ENCODE measurements at places on chromosomes 2 and 18.

GRCh38 chr2:36507408-36507812 is 90.6 kb downstream of the FEZ2 start:
- DNase-seq = peak; percentile 38

DNA sequence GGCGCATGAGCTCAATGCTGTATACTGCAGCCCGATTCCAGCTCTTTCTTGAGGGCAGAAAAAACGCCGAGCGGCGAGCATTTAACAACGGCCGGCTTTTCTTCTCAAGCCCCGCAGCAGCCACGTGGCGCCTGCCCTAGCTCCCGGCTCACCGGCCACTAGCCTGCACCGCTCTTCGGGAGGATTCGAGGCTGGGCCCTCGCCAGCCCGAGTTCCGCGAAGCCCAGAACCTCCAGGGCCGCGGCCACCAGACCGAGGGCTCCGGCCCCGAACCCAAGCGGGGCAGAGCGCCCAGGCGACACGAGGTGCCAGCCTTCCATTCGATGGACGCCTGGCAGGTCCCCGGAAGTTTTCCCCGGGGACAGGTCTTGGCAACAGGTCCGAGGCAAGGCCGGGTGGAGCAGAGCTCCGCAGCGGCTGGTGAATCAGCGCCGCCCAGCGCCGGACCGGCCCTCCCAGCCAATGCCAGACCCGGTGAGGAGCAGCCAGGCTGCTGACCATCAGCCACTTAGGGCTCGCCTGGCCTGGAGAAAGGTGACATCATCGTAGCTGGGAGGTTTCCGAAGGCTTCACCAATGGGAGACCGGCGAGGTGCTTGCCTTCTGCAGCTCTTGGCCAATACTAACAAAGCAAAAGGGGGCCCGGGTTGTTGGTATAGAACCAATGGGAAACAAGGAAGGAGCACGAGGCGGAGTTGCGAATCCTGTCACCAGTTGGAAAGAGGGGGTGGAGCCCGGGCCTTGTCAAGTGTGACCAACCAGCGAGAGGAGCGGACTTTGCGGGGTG is 552 bp upstream of the MXD1 start:
- DNase-seq = peak; percentile 99

GRCh38 chr18:80168982-80169381 is 59.9 kb downstream of the ADNP2 start:
- DNase-seq = no peak

DNA sequence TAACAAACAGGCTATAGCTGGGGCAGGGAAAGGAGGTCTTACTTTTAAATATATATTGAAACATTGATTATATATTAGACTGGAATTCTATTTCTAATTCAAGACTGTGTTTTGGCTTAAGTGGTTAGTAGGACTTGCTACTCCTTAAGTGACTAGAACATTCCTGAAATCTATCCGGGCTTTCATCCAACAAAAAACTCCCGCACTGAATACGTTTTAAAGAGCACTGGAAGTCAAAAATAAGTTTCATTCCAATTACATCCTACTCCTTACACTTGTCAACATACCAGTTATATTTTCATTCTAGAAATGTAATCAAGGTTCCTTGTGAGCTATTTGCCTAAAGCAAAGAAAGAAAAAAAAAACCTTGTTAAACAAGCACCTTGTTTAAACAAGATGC is 204.6 kb downstream of the SP3 start:
- peak; percentile 31 for DNase-seq

GRCh38 chr2:182015334-182016109 is 29.9 kb downstream of the PPP1R1C start:
- no peak for DNase-seq

GRCh38 chr18:32289483-32290075 is 99.7 kb downstream of the MEP1B start:
- peak; percentile 31 for DNase-seq

DNA sequence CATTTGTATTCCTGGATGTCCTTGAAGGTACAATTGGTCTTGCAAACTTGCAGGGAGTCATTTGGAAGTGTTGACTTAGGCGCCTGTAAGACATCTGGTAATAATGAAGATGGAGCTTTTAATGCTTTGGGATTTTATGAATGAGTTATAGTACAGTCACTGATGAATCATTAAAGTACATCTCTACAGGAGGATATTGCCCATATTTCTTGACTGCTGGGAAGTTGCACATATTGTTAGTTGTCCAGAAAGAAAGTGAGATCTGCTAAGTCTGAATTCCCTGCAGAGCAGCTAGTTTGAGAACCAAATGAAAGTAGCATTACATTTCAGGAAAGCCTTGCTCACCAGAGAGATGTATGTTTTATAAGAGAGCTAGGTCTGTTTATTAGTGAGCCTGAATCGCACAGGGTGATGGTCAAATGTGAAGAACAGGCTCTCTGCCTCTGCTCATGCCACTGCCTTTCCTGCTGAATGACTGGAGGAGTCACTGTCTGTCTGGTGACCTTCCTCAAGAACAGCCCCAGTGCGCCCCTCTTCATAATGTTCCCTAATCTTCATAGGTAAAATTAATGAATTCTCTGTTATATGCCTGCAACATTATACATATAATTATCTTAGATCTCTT is 138.9 kb upstream of the KLHL14 start:
- DNase-seq = no peak

DNA sequence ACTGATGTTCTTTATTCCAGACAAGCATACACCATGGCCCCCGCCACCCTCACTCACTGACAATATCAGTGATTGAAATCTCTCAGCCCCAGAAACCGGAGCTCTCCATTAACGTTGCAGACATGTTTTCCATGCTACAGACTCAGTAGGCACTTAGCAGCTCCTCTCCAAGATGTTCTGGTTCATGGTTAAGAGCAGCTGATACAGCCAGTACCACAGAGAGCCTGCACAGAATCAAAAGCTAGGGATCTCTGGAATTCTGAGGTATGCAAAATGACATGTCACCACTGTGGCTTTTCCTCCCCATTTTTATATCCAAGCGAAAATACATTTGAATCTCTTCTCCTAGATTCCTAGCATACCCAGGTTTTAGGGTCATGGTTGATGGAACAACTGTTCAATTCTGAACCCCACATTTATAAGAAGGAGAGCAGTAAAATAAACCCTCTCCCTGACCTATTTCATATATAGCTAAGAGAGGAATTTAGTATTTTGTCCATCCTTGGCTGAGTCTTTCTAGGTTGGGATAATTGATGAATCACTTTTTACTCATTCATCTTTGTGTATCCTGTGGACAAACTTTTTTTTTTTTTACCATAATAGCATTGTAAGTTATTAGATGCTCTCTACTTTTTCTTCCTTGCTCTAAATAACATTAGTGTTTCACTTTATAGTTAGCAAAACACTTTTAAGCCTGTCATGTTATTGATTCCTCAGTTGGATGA is 488.4 kb upstream of the PIK3C3 start:
- no peak for DNase-seq

GRCh38 chr18:45837283-45838070 is 12.0 kb downstream of the SIGLEC15 start:
- DNase-seq = peak; percentile 45

DNA sequence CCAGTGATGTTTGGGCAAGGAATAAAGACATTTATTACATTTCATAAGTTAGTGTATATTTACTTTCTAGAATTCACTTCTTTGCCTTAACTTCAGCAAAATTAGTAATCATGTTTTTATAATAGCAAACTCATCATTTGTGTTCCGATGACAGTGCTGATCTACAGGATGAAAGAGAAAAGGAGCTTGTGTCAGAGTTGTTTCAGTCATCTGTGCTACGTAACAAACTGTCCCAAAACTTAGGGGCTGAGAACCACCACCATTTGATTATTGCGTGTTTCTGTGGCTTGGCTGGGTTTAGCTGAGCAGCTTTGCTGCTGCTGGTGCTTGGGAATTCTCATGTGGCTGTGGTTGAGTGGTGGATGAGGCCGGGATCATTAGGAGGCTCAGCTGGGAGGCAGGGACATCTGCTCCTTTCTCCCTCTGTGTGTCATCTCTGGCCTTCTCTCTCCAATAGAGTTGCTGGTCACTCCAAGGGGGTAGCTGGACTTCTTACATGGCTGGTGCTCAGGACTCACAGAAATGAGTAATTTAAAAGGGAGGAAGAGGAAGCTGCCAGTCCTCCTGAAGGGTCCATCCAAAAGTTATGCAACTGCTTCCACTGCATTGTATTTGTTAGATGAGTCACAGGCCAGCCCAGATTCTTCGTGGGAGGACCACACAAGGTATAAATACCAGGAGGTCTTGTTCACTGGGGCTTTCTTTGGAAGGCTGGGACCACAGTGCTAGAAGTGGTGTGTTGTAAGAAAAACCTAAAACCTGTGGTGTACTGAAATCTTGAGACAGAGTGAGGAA is 43.4 kb upstream of the HAAO start:
- no peak for DNase-seq

Data from right lung (tissue), 10 donors.